CD4-positive, alpha-beta T cell treated with Interleukin-10 for 1 hour (primary cell): ENCODE measurements at places on chromosomes 16 and 17.

GRCh38 chr16:57648581-57649442, 19.3 kb upstream of the ADGRG3 start:
- peak; percentile 88 for DNase-seq

- no peak for DNase-seq
Observed at GRCh38 chr17:37648555-37648954, 5.3 kb upstream of the DDX52 start.

DNA sequence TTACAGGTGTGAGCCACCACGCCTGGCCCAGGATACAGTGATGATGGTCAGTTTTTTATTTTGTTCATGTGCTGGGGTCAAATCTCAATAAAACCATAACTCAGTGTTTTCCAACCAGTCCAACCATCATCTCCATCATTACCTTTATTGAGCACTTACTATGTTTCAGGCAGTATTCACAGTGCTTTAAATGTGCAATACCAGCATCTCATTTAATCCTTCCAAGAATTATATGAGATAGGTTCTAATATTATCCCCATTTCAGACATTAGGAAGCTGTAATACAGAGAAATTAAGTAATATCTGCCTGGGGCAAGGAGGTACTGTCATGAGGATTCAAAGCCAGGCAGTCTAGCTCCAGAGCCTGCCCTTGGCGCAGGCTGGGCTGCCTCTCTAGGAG, 36.9 kb upstream of the TANGO6 start:
- DNase-seq = no peak

DNA sequence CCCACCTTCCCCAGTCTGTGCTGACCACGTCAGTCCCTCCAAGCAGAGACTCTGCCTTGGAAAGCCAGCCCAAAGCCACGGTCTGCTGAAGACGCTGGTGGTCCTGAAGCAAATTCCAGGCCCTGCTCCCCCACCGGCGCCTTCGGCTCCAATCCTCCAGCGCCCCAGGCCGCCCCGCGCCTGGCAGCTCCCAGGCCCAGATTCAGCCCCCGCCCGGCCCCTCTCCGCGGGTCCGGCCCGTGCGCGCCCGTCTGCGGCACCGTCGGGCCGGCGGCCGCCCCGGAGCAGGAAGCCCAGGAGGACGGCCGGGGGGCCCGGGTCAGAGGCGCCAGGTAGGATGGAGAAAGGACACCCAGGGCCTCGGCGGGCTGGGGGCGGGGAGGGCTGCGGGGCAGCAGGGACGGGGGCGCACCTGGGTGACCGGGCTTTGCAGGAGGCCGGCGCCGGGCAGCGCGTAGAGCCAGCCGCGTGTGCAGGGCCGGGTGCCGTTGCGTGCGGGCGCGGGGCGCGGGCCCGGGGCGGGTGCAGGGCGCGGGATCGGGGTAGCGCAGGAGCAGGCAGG, 594 bp upstream of the SLC22A31 start:
- DNase-seq = no peak

DNA sequence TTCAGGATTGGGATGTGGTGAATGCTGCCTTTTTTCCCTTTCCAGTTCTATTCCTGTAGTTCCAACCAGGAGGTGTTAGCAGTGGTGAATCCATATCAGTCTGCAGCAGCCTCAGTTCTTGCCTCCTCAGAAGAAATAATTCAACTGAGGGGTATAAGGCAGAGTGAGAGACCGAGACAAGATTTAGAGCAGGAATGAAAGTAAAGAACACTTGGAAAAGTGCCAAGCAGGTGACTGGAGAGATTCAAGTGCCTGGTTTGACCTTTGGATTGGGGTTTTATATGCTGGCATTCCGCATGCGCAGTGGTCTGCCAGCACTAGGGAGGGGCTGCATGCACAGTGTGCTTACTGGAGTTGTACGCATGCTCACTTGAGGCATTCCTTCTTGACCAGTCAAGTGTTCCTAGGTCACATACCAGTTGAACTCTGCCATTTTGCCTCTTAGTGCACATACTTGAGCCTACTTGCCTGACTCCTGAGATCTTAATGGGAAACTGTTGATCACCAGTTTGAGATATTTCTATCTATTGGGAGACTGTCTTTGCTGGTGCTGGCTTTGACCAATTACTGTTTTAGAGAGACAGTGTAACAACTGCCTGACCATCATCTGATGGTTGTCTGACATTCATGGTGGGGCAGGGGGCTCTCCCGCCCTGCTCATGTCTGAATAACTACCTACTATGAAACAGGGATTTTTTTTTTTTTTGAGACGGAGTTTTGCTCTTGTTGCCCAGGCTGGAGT, 680 bp upstream of the CCL15 start:
- no peak for DNase-seq

DNA sequence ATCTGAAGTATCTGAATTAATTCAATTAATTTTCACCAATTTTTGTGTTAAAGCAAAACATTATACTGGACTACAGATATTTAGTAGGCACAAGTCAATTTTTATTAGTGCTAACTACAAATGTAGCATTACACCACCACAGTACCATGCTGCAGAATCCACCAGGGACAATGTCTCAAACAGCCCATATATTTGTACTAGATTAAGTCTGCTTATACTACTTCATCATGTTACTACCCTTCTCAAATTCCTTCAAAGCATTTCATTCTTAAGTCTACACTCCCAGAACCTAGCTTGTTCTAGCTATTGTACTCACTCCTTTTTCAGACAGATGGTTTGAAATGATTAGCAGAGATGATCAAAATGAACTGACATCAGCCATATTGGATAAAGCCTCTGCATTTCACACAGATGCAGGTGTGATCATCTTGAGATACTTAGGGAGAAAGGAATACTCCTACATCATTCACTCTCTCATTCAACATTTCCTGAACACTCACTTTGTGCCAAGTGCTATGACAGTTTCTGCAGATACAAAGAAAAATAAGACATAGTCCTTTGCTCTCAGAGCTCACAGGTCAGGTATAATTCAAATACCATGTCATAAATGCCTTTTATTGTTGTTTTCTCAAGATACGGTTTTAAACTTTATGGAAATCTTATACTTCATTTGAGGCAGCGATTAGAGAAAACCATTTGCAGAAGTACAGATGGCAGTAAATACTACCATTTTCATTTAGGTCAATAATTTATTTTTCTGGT, 47.7 kb downstream of the SMURF2 start:
- no peak for DNase-seq

GRCh38 chr17:76353004-76353598, 615 bp downstream of the PRPSAP1 start:
- DNase-seq = peak; percentile 2

DNA sequence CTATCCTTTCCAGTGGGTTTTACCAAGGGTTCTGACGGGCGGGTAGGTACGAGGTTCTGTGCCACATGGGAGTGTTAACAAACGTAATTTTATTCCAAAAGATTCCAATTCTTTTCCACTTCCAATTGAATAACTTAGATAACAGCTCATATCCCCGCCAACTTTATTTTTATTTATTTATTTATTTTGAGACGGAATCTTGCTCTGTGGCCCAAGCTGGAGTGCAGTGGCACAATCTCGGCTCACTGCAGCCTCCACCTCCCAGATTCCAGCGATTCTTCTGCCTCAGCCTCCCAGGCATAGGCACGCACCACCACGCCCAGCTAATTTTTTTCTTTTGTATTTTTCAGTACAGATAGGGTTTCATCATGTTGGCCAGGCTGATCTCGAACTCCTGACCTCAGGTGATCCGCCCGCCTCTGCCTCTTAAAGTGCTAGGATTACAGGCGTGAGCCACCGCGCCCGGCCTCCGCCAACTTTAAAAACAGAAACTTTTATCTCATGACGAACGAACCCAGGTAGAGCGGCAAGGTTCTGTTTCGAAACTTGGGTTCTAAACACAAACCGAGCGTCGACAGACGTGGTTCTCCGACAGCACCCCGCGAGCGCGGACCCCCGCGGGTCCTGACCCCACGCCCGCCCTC, 613 bp downstream of the ECI1 start:
- peak; percentile 56 for DNase-seq

DNA sequence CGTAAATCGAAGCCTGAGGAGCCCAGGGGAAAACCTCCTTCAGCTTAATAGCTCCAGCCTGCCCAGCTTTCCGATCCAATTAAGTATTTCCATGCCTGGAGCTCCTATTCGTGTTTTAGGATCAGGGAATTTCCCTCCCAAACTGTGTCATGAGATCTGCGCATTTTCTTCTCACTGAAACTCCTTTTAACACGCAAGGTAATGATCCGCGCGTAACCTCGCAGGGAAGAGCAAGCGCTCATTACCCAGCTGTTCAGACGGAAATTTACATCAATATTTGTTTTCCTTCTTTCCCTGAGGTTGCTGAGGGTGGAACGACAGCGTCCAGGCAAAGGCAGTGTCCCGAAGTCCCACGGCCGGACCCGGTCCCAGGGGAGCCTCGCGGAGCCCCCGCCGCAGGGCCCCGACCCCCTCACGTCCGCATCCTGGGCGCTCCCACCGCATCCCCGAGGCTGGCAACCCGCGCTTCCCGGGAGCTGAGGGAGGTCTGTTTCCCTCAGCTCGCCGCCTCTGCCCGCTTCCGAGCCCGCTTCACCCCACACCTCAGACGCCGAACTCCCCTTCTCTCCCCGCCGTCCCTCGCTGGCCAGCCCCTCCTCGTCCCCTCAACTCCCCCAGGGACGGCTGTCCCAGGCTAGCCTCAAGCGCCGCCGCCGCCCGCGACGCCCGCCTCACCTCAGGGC, 415 bp downstream of the ABCA5 start:
- peak; percentile 7 for DNase-seq

- DNase-seq = no peak
Observed at GRCh38 chr17:14360856-14361255, 60.0 kb downstream of the HS3ST3B1 start.

DNA sequence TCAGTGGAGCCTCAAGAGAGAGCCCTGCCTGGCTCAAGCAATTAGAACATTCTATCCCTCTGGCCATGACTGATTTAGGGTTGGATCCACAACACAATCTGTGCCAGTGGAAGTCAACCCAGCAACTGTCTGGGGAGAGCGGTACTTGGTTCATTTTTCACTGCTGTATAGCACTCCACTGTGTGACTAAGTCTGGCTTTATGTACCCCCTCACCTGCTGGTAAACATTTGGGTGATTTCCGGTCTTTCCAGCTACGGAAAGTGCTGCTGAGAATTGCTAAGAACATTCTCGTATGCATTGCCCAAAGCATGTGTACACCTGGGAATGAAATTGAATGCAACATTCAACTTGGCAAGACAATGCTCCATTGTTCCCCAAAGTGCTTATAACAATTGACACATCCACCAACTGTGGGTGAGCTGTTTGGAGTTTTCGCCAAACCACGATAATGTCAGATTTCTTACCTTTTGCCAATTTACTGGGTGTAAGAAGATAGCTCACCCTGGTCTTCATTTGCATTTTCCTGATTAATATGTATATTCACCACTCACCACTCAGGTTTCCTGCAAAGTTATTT, 63.5 kb upstream of the MED9 start:
- no peak for DNase-seq

- DNase-seq = no peak
Observed at GRCh38 chr17:40372031-40372430, 7.5 kb upstream of the GJD3 start.

DNA sequence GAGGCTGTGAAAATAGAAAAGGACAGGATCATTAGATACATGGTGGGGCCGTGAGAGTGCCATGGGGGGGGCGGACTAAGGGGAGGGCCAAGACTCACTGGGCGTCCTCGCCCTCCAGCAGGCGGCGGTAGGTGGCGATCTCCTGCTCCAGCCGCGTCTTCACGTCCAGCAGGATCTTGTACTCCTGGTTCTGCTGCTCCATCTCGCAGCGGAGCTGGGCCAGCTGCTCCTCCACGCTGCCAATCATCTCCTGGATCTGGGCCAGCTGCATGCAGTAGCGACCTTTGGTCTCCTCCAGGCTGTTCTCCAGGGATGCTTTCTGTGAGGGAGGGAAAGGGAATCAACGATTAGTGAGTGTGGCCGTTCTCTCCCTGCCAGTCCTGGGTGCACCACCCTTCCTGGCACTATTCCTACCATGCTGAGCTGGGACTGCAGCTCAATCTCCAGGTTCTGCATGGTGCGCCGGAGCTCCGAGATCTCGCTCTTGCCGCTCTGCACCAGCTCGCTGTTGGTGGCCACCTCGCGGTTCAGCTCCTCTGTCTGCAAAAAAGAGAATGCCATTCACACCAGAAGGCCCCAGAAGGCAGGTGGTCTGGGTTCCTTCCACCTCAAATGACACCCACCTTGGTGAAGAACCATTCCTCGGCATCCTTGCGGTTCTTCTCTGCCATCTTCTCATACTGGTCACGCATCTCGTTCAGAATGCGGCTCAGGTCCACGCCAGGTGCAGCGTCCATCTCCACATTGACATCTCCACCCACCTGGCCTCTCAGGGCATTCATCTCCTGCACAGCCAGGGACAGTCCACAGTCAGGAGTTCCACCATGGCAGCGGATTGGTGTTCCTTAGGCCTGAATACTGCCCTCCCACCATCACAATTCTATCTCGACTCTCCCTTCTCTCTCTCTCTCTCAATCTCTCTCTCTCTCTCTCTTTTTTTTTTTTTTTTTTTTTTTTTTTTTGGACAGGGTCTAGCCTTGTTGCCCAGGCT, 3.3 kb downstream of the KRT14 start:
- DNase-seq = no peak

- no peak for DNase-seq
Observed at GRCh38 chr17:79248843-79249493, 174.3 kb downstream of the ENGASE start.

- DNase-seq = no peak
Observed at GRCh38 chr17:38510421-38511149, 82.3 kb downstream of the ARHGAP23 start.

DNA sequence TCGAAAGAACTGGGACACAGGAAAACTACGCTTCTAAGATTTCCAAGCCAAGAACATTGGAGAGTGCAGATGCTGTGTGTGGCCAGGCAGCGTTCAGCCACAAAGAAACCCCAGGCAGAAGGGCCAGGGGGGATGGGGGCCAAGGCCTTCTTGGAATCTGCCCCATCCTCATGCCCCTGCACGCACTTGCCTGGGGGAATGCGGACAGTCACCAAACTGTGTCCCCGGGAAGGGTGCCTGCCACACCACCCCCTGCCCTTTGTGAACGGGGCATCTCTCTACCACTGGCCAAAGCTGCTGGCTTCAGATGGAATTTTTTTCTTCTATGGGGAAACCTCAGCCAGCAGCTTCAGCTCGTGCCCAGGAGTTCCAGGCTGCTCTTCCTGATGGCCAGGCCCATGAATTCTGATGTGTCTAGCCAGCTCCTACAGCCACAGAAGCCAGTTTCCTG, 32.0 kb upstream of the DNAH17 start:
- DNase-seq = no peak

DNA sequence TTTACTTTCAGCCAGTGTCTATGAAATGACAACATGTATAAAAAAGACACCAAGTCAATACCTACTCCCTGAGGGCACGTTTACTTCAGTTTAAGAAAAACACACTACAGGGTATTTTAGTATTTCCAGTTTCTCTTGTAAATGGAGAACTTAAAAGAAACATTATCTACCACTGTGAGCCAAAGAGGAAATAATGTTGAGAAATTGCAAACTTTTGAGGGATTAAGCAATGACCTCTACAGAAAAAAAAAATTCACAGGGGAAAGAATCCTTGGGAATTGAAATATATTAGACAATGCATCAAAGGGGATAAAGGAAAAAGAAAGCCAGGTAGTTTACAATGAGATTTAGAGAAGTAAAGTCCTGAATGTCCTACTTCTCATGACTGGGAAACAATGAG, 126.0 kb downstream of the KCNJ2 start:
- no peak for DNase-seq
